ENCODE measurements at places on chromosomes 6 and 20.

- DNase-seq = no peak
These were observed 87.3 kb upstream of the SLC22A16 start for GRCh38 chr6:110563711-110564110.

- DNase-seq = no peak
These were observed 6.3 kb upstream of the AP5S1 start for GRCh38 chr20:3813848-3814581.

DNA sequence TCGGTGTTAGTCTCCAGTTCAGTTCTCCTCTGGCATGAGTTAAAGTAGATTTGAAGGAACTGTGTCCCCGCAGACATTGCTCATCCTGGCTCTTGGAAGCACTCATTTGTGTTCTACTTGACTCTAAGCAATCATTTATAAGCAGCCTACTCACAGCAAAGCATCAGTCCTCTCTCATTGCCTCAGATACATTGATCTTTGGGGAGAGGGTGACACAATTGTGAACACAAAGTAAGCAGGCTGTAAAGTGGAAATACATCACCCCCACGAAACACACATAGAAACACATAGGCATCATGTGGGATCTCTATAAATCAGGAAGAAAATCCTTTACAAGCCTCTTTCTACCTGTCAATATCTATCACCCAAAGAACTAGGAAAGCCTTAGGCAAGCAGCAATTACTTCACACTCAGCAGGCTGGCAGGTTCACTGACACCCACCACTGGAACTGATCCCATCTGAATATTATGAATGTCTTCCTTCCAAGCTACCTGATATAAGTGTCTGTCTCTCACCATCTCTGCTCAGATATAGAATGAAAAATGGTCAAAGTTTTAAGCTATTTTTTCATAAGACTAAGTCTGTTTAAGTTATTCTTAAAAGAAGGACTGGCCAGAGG lies 675.8 kb downstream of the HACE1 start:
- no peak for DNase-seq

GRCh38 chr6:161663682-161664081 lies 389.8 kb upstream of the AGPAT4 start:
- DNase-seq = no peak

GRCh38 chr6:132843316-132844035 lies 29.1 kb downstream of the RPS12 start:
- no peak for DNase-seq

GRCh38 chr20:13277663-13278295 lies 56.7 kb downstream of the ISM1 start:
- no peak for DNase-seq

- no peak for DNase-seq
These were observed 20.3 kb downstream of the PACSIN1 start for GRCh38 chr6:34486106-34486740.

- no peak for DNase-seq
These were observed 289.1 kb upstream of the PREP start for GRCh38 chr6:105691971-105692370.
